Camera-type eye (tissue), 1 donor: ENCODE measurements at places on chromosomes 1 and 21. TPM values are rescaled to one million over a fixed set of nuclear protein-coding genes. Genes with fewer than 3 reads are reported as not detected.

The PDE4B gene
- 79.5 TPM for total RNA-seq

The MIGA1 gene
- total RNA-seq = 32.2 TPM

The AMY1C gene
- not detected for total RNA-seq

The RGSL1 gene
- not detected for total RNA-seq

The RBP7 gene
- 2.6 TPM for total RNA-seq

The IL19 gene
- total RNA-seq = not detected

The PTCH2 gene
- total RNA-seq = 4.6 TPM

The ANGPTL1 gene
- 62.8 TPM for total RNA-seq

The ADORA1 gene
- 1.9 TPM for total RNA-seq

The DISP1 gene
- 12.0 TPM for total RNA-seq

The BCL10 gene
- total RNA-seq = 20.4 TPM

The FCRL1 gene
- 0.44 TPM for total RNA-seq

The OR2M3 gene
- not detected for total RNA-seq

The FCRL5 gene
- total RNA-seq = not detected

The KCNK1 gene
- 8.7 TPM for total RNA-seq

The TAS1R3 gene
- total RNA-seq = 0.77 TPM

The PGBD5 gene
- 11.3 TPM for total RNA-seq

The ARHGAP30 gene
- 2.1 TPM for total RNA-seq

The ASTN1 gene
- 36.5 TPM for total RNA-seq

The RNU1-2 gene
- under 0.01 TPM for total RNA-seq
